Activated T-helper 17 cell treated with anti-CD3 and anti-CD28 coated beads, Interleukin-2, amount 50 U/mL, for 72 hours (primary cell): ENCODE measurements at places on chromosomes 4 and X.

DNA sequence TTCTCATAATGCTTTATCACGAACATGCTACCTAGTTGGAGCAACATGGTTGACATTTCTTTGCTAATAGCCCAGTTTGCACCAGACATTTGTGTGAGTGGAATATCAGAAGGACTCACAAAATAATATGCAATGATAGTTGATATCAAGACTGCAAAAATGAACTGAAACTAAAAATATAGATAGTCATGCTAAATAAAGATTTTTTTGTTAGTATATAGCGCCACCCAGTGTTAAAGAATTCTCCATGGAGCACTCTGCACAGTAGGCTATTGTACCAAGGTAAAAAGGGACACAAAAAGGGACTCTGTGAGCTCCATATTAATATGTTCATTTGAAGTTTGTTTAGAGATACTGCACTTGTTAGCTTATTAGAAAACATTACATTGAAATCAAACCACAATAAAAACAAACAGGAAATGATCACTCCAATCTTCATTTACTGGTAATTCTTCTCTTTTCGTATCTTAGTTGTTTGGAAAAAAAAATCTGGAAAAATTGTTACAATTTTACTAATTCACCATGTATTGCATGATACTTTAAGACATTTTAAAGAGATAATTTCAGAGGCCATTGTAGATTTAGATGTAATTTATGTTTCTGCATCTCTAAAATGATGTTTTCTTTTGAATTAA, 1509.6 kb downstream of the ADGRL3 start:
- no peak for ATAC-seq

DNA sequence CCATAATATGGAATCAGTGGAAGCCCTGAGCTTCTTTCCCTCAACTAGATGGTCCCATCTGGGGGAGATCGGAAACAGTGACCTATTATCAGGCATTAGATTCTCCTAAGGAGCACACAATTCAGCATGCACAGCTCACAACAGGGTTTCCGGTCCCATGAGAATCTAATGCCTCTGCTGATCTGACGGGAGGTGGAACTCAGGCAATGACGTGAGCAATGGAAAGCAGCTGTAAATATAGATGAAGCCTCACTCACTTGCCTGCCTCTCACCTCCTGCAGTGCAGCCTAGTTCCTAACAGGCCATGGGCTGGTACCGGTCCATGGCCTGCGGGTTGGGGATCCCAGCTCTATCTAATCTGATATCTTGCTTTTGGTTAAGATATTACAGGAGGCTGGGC, 88.9 kb downstream of the COX7B2 start:
- ATAC-seq = no peak

- ATAC-seq = no peak
Observed at GRCh38 chrX:139429913-139430312, 100.6 kb upstream of the F9 start.

- ATAC-seq = peak; percentile 88
Observed at GRCh38 chrX:153539171-153539978, 21.9 kb downstream of the ATP2B3 start.

GRCh38 chr4:25823632-25824031, 39.2 kb downstream of the SEL1L3 start:
- no peak for ATAC-seq

GRCh38 chrX:46978341-46979291, 66.4 kb downstream of the JADE3 start:
- ATAC-seq = peak; percentile 73

GRCh38 chr4:6878451-6879059, 31.1 kb upstream of the TBC1D14 start:
- ATAC-seq = no peak

GRCh38 chr4:12987284-12987683, 496.9 kb downstream of the RAB28 start:
- ATAC-seq = no peak

DNA sequence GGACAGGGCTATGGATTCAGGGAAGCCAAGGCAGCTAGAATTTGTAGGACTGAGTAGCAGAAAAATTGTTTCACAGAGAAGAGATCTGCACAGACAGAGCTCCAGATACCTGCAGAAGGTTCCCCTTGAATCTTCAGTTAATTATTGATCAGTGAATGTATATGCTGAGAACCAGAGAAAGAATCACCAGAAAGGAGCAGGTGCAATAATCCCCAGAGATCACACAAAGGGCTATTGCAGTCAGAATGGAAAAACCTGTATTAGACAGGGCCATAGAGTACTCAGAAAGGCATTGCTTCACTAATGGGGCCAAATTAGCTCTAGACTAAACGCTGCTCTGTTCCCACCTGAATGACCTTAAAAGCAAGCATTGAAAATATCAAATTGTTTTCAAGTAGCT, 35.5 kb upstream of the SMAD1 start:
- ATAC-seq = no peak

GRCh38 chr4:82747686-82748575, 50.7 kb downstream of the SCD5 start:
- ATAC-seq = no peak

DNA sequence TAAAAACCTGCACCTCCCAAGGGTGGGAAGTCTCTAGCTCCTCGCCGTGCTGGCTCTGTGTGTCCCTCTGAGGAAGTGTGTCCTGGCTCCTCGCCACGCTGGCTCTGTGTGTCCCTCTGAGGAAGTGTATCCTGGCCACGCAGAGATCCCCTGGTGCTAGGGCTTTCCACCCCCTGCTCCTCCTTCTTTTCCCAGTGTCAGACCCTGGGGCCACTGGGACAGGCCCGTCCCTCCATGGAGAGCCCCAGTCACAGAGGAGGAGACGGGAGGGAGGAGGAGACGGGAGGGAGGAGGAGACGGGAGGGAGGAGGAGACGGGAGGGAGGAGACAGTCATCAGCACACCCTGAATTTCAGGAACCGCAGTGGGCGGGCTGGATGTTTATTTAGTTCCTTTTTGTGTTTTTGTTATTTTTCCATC, 53.8 kb upstream of the HGFAC start:
- ATAC-seq = no peak

DNA sequence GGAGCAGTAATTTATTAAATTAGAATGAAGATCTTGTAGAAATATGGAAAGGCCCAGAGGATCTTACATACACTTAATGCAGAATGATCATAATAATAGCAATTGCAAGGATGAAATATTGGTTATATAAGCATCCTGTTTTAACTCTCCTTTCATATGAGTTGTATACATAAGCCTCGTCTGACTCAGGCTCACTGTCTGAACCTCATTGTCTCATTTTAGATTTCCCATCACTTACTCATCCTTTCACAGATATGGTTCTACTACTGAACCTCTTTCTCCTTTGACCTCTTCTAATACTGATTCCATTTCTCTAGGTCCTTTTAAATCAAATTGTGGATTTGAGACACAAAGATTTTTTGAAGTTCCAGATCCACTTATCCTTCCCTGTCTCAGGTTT, 277.3 kb upstream of the TRPC5 start:
- no peak for ATAC-seq

DNA sequence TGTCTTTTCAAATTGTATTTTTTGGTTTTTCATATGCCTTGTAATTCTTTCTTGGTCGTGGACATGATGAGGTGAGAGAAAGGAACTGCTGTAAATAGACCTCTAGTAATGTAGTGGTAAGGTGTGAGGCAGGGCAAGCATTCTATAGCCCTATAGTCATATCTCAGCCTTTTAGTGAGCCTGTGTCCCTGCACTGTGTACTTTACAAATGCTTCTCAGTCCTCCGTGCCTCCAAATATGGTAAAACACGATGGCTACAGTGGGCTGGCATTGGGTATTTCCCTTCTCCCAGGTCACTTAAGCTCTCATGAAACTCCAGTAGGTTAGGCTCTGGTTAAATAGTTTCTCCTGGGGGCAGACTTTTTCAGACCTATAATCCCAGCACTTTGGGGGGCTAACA, 57.9 kb upstream of the PLS3 start:
- no peak for ATAC-seq

GRCh38 chrX:84709987-84710386, 207.7 kb upstream of the HDX start:
- no peak for ATAC-seq

DNA sequence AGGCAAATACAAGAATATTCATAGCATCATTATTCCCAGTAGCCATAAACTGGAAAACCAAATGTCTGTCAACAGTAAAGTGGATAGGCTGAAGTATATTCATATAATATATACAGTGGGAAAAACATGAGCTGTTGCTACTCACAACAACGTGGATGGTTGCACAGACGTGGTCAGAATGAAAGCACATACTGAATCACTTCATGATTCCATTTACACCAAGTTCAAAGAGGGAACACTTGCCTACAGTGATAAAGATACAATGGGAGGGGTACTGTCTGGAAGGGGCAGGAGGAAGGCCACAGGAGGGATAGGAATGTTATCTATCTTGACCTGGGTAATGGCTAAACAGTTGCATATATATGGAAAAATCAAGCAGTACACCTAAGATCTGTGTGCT, 25.3 kb downstream of the APBB2 start:
- peak; percentile 47 for ATAC-seq

GRCh38 chr4:17058916-17059741, 160.7 kb upstream of the LDB2 start:
- no peak for ATAC-seq

DNA sequence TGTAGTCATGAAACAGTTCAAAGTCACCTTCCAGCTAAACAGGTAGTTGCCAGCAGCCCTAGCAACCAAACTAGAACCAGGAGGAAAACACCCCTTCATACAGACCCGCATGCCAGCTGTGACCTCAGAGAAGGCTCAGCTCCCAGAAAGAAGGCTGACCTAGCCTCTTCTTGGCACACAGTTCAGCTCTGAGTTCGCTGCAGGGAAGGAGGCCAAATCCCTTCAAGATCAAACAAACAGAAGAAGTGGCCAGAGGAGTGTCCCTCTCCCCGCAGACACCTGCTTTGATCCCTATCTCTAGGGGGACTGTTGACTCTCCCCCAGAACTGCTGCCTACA, 56.0 kb downstream of the HADH start:
- no peak for ATAC-seq
